B cell (primary cell): ENCODE measurements at places on chromosomes 6 and 20.

DNA sequence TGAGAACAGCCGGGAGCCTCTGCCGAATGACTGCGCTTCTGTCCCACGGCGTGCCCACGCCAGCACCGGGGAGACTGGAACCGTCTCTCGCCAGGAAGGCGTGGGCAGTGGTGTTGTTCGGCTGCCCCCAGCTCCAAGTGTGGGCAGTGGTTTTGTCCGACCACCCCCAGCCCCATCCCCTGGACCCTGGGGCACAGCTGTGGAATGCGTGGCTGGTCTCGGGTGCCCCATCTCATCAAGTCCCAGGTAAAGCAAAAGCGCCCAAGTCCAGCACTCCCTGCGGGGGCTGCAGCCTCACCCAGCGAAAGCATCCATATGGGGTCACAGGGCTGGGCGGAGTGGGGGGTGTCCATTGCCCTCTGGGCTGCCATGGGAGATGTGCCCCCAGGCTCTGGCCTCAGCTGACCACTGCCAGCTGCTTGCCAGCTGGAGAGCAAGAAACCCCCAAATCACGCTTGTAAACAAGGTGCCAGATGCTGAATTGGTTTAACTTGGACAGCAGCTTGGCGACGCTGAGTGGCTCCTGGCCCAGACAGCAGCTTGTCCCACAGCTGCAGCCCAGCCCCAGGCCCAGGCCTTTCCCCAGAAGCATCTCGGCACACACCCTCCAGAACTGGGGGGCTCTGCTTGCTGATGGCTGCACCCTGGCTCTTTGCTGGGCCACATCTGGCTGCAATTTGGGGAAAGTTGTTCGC is 4.5 kb downstream of the CABLES2 start:
- DNase-seq: no peak

DNA sequence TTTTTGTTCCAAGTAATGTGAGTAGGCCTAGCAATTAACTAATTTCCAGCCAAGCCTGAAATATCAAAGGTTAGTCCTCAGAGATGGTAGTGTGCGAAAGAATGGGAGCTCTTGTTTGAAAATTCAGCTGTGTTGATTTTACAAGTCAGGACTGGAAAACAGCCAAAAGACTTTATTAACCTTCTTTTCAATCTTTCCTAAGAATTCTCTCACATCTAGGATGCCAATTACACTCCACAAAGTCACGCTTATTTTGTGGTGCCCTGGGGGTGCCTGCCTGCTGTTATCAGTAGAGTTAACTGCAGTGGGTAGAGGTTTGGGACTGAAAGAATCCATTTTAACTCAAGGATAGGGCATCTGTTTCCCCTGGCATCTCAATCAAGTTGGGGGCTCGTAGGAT is 30.7 kb upstream of the MAP3K4 start:
- no peak for DNase-seq

GRCh38 chr6:110551088-110551487 is 74.7 kb upstream of the SLC22A16 start:
- no peak for DNase-seq

DNA sequence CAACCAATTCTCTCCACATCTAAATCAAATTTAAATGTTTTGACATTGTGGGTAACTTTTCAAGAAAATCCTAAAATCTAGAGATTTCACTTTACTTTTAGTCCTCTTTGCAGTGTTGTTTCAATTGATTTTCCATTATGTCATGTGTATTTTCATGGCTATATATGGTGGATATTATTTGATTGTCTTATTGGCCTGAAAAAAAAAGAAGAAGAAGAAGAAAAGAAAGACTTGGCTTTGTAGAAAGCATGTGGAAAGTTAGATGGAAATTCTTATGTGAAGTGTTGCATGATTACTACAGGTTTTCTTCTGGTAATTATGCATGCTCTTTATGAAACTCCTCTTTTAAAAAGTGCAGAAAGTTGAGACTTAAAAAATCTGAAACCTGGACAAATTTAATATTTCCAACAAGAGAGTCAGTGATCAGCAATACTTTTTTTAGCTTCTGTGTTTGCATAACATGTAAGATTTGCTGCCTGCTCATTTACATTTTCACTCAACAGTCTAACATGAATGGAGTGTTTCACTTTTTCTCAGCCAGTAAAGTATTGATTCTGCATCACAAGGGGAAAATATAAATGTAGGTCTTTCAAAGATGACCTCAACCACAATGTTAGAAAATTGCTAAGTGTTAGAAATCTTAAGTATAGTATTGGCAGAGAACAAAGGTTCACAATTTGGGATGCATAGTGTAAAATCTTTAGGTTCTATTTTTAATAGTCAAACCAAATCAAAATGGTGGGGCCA is 438.7 kb downstream of the BCKDHB start:
- DNase-seq: no peak

GRCh38 chr6:162184465-162184864 is 543.1 kb downstream of the PRKN start:
- no peak for DNase-seq

- DNase-seq: no peak
Observed at GRCh38 chr20:18831830-18832499, 18.4 kb downstream of the SCP2D1 start.

GRCh38 chr6:169991031-169991390 is 239.6 kb downstream of the ERMARD start:
- no peak for DNase-seq

DNA sequence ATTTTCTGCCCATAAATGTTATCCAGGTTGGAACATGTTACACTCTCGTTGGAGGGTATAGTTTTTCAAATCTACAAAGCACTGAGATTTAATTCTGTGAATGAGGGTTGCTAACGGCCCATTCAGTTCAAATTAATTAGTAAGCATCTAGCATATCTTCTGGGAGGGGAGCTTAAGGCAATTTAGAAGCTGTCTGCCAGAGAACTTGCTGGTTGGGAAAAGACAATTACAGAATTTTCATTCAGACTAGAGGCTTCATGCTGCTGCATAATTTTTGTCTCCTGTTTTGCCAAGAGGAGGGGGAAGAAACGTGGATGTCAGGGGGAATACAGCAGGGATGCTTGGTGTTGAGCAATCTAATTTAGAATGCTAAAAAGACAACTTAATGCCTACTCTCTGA is 268.3 kb upstream of the FAM83B start:
- no peak for DNase-seq

GRCh38 chr20:46349742-46350056 is 41.4 kb upstream of the CDH22 start:
- DNase-seq: no peak

DNA sequence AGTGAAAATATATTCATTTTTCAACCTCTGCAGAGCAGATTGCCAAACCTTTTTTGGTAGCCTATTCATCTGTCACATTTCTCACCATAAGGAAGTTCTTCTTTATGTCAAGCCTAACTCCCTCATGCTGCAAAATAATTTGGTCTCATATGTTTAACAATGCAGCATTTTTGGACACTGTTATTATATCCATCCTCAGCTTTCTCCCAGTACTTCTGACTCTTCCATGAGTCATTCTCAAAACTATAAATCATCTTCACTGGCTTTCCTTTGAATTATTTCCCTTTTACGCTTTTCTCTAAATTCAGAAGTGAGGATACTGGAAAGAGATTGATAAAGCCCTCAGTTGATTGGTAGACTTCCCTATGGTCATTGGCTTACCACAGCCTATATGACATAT is 192.2 kb downstream of the TPBG start:
- no peak for DNase-seq

- DNase-seq: peak; percentile 69
Observed at GRCh38 chr20:19815553-19815991, 57.5 kb downstream of the RIN2 start.

GRCh38 chr20:38658879-38659596 is 57.4 kb downstream of the ARHGAP40 start:
- DNase-seq: peak; percentile 50

DNA sequence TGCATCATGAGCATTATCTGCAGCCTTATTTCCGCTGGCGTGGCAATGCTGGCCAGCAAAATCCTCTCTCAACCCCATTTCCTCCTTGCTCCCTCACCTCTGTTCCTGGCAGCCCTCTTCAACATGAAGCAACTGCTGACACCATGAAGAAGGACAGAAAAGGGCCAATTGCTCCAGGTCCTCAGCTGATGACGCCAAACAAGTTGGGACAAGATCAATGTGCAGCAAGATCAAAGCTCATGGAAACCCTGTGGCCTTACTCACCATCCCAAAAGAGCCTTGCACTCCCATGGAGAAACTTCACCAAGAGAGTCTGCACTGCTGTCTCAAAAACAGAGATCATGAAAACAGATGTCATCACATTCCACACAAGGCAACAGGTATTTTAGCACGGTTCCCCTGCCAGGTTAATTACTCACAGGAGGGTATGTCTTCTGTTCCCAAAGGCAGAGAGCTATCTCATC is 7.4 kb downstream of the GFOD1 start:
- DNase-seq: no peak

DNA sequence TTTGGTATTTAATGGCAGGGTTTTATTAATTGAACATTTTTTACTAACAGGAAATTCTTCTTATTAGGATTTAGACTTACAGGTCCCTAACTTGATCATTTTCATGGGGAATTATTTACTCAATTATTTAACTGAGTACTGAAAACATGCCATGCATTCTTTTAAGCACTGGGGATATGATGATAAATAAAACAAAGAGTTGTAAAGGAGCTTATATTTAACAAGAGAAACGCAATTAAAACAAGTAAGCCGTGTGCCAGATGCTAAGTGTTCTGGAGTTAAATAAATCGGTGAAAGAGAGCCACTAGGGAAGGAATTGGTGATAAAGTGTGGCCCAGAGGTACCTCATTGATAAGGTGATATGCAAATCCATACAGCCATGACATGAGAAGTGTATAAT is 214.2 kb upstream of the HTR1E start:
- no peak for DNase-seq

GRCh38 chr6:4780360-4780812 is 4.2 kb downstream of the CDYL start:
- DNase-seq: no peak

DNA sequence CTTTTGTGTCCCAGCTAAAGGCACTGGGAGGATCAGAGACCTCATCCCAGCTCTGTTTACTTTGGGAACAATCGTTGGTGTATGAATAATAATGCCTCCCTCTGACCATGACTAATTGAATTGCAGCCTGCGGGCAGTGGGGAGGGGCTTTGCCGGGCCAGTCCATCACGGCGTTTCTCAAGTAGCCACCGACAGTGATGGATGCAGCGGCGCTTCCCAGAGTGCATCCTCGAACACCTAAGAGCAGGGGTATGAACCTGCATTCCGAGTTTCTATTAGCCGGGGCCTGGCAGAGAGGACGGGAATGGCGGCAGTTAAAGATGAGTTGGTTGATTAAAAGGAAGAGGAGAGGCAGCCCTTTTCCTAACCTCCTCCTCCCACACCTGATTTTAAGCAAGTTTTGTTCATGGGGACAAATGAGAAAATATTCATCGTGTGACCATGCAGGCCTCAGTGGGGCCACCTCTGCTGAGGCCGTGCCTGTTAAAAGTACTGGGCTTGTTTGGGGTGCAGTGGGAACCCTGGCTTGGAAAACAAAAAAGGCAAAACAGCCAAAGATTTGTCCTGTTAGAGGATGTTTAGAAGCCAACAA is 154.1 kb downstream of the FOXA2 start:
- DNase-seq: no peak

- DNase-seq: no peak
Observed at GRCh38 chr6:151263967-151264366, 24.2 kb downstream of the AKAP12 start.

DNA sequence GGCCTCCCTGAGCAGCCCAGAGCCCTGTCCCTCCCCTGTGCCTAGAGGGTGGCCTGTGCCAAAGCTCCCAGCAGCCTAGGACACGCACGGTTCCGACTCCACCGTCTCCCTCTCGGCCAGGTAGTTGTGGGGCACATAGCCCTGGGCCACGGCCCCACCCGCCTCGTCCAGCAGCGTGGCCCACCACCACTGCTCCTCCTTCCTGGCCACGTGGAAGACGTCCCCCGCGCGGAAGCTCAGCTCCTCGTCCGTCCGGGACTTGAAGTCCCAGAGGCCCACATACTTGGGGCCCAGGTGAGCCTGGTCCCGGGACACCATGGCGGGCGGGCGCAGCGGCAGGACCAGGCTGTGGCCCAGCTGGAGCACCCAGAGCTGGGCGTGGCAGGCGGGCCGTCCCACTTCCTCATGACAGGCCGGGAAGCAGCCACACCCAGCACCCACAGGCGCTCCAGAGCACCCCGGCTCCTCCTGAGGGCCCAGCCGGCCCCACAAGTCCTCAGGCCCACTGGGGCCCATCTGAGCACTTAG is at the start of gene PTK6:
Gene PTK6 (minus strand): TSS at position 380 of the 528 bp plus-strand sequence. CDS start 62 bp downstream, at position 318.
- no peak for DNase-seq

GRCh38 chr20:41373931-41374920 is 7.6 kb upstream of the EMILIN3 start:
- no peak for DNase-seq

GRCh38 chr6:121441477-121441876 is 6.0 kb downstream of the GJA1 start:
- DNase-seq: no peak

DNA sequence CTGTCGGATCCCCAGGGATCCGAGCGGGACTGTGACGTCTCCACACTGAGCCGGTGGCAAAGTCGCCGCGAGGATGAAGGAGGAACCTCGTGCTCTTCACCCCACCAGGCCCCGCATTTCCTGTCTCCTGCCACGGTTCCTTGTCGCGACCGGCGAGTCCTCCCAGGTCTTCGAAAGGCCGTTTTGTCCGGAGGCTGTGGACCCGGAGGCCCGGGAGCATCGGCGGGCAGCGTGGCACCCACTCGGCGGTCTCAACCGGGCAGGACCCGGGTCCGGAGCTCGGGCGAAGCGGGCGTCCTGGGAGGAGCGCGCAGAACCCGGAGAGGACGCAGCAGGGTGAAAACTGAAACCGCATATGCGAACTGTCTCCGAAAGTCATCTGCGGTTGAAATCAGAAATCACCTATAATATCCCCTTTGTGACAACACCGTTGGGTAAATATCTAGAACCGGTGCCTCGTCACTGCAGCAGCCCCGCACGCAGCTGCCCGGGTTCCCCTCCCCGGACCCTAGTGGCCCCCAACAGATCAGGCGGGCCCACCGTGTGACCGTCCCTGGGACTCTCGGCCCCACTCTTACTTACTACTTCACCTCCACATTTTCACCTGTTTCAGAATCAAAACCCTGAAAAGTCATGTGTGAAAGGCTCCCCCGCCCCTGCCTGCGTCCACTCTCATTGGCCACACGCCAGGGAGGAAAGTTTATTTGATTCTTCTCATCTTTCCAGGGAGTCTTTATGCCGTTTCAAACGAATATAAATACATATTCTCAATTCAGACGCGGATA is 3.1 kb upstream of the ULBP2 start:
- DNase-seq: peak; percentile 94

DNA sequence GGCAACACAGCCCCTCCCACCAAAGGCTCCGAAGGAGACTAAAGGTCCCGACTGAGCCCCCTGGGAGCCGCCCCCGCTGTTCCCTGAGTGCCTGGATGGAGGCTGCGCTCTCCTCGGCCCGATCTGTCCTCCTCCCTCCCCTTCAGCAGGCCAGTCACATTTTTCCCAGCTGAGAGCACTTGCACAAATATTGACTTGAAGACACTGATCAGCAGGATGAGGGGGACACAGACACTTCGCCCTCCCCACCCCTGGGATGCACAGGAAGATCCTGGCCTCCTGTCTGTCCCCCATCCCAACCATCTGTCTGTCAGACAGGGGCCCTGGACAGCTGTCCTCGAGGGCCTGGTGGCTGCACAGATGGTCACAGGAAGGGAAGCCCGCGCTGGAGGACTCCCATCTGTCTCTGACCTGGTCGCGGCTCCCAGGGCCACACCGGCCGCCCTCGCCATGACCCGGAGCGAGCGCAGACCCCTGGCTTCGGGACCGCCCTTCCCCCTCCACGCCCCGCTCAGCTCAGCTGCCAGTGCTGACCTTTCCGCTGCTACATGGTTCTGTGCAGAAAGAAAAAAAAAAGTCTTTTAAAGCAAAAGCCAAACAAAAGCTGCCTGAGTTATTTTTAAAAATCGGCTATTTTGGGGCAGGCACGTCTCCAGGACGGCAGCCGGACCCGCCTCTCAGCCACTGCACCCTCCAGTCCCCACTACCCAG is 11.1 kb downstream of the LAMA5 start:
- DNase-seq: no peak
